ENCODE measurements at places on chromosomes 3 and 15.

DNA sequence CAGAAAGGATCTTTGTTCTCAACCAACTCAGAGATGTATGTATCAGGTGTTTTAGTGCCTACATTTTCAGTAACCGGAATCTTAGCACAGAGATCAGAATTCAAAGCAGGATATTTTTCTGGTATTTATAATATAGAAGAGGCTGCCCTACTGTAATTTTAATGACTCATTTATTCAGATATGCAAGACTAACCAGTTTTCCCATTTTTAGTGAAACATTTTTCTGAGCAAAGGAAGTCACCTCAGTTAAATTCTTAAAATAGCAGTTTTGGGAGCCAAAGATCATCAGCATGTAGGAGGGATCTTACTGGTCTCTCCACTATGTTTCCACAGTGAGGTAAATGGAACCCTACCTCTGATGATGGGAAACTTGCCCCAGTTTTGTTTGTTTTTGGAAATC, 42.0 kb downstream of the SRP14 start:
- DNase-seq, result no peak

DNA sequence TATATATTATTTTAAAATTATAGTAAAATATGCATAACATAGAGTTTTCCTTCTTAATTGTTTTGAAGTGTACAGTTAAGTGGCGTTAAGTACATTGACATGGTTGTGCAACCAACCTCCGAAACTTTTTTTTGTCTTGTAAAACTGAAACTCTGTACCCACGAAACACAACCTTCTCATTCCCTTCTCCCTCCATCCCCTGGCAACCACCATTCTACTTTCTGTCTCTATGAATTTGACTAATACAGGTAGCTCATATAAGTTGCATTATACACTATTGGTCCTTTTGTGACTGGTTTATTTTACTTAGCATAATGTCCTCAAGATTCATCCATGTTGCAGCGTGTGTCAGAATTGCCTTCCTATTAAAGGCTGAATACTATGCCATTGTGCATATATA, 179.4 kb downstream of the SATB1 start:
- DNase-seq, result no peak

- no peak for DNase-seq
Measured at GRCh38 chr15:92565351-92566125, 90.0 kb downstream of the FAM174B start.

- no peak for DNase-seq
Measured at GRCh38 chr3:31534065-31534425, 1.3 kb downstream of the STT3B start.

DNA sequence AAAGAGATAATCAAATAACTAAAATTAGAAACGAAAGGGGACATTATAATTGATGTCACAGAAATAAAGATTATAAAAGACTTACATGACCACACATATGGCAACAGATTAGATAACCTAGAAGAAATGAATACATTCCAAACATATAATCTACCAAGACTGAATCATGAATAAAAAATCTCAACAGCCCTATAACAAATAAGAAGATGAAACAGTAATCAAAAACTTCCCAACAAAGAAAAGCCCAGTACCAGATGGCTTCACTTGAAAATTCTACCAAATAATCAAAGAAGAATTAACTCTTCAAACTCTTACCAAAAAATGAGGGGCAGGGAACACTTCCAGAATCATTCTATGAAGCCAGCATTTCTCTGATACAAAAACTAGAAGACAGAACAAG, 11.8 kb downstream of the TOP2B start:
- DNase-seq, result no peak

- no peak for DNase-seq
Measured at GRCh38 chr3:46701181-46701939, at the start of gene TMIE. TMIE (plus strand) TSS chr3:46701392; CDS start chr3:46701488, 96 bp downstream.
